ENCODE measurements at places on chromosomes 13 and 19.

DNA sequence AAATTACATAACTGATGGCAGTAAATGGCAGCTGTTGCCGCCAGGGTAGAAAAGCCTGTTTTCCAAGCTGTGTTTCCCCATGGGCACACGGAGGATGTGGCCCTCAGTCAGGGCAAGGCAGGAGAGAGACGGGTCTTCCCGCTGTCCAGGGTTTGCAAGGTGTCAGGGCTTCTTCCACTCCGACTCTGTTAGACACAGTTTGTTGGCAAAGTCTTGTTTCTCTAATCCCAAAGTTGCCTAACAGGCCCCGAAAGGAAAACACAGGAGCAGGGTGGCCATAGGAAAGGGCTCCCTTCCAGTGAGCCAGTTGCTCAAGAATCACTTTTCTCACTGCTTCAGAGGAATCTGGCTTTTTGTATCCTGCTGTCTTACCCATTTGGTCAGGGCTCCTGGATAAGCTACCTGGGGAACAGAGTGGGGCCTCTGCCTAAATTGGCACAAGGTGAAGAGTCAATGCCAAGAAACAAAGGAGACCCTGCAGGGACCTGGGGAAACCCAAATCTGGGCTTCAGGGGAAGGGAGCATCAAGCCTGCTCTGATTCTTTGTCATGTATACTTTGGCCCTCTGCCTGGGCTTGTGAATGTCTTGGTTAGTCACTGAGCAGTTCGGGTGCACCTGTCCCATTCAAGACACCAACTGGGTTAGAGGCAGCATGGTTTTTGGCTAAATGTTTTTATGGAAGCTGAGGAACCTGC, 29.0 kb upstream of the CXCL17 start:
- DNase-seq = no peak

GRCh38 chr13:38223089-38223488, 126.6 kb upstream of the UFM1 start:
- DNase-seq = no peak

DNA sequence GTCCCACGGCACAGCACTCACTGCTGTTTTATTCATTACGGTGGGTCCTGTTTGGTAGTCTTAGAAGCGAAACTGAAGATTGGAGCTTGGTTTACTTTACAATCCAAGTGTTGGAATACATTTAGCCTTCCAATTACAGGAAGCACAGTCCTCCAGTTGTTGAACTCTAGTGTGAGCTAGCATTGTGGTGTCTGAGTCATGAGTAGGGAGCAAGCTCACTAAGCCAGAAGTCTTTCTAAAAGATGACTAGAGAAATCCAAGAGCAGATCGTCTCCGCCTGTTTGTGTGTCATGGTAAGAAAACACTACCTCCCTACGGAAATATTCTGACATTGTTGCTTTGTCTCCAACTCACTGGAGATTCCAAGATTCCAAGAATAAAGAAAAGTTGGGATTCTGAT, 10.1 kb upstream of the SHISA2 start:
- no peak for DNase-seq

DNA sequence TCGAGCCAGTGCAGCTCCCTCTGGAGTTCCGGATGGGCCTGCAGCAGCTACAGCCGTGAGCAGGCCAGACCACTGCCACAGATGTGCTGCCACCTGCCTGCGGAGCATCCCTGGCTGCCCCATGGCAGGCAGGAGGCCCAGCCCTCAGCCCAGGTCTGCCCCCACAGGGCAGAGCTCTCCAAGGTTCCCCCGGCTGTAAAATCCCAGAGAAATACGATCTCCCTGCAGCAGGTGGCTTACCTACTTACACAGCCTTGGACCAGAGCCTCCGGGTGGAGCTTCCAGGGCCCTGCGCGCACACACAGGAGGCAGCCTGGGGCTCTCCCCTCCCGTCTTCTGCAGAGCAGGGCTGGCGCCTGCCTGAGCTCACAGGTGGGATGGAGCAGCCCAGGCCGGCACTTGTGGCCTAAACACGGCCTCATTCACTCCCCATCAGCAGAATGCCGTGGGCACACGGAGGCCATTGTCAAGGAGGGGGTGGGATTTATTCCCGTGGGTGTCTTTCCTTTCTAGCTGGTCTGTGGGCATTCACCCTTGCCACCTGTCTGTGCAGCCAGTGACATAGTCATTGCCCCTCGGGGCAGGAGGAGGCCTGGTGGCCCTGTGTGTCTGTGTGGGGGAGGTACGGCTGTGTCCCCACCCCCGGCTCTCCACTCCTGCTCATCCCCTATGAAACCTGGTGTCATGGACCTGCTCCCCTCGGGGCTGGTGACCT, 118.0 kb downstream of the KDM4B start:
- no peak for DNase-seq

- no peak for DNase-seq
Observed at GRCh38 chr19:33158365-33158764, 26.5 kb downstream of the WDR88 start.

- no peak for DNase-seq
Observed at GRCh38 chr13:73096173-73096572, 37.4 kb downstream of the KLF5 start.

DNA sequence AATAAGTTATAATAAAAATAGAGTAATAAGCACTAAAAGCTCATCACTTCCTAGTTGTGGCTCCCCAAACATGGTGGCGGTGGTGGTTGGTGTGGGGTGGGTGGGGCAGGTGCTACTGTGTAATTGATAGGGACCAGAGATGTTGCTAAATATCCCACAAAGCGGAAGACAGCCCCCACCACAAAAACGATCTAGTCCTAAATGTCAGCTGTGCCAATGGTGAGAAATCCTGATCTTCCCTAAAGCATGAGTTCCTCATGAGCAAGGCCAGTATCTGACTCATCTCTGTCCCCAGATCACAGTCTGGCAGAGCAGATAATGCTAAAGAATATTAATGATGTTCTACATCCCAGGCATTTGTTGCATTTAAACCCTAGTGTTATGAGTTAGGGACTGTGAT, 1.9 kb upstream of the EDDM13 start:
- no peak for DNase-seq

GRCh38 chr19:18975011-18975410, 34.0 kb upstream of the HOMER3 start:
- no peak for DNase-seq

DNA sequence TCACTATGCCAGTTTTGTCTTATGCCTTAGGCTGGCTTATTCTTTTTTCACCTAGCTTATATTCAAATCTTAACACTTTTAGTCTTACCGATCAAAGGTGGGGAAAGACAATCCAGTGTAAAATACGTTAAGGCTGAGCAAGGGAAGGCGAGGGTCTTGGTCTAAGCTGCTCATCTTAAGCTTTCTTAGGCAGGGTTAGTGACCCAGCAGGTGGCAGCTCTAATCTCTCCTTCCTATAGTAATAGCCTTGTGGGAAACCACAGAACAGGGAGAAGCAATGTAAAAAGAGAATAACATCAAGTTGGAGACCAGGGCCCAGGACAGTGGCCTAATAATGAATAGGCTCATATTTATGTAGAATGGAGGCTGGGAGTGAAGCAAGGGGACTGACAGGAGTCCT, 45.9 kb downstream of the COG3 start:
- no peak for DNase-seq

- no peak for DNase-seq
Observed at GRCh38 chr19:524062-524674, 7.4 kb upstream of the CDC34 start.

DNA sequence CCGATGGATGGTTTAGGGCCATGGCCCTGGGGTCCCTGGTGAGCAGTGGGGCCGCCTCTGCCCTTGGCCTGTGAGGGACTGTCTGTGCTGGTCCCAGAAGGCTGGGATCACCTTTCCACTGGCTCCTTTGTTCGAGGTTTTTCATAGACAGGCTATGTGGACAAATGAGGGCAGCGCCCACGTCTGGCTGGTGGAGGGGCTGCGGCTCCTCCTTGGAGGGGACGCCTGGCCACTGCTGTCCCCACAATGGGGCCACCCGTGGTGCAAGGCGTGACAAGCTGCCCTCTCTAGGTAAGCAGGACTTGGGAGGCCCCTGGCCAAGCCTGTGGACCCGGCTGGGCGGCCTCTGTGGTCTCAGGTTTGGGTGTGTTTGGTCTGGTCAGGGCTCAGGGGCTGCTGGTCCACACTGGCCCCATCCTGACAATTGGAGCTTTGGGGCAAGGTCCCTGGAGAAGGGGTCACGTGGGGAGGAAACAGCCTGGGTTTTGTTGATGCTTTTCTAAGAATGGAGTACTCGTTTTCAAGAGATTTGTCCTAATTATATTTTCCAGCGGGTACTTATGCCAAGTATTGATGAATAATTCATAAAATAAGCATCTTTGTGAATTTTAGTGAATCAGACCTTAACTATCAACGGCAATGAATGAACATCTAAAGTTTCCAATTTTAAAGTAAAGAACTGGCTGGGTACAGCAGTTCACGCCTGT, 33.3 kb downstream of the MCF2L start:
- no peak for DNase-seq
